ENCODE measurements at places on chromosomes 5 and 9. TPM values are rescaled to one million over a fixed set of nuclear protein-coding genes. Genes with fewer than 3 reads are reported as not detected.
A peak's percentile ranks its signal among the peaks of the same experiment; 100 is the strongest.

PKD2L2 gene
- total RNA-seq = not detected

PCDHGA7 gene
- total RNA-seq = 3.5 TPM

CCL27 gene
- total RNA-seq = not detected

ITK gene
- total RNA-seq = 1.3 TPM

C8G gene
- 0.86 TPM for total RNA-seq

IQGAP2 gene
- total RNA-seq = 2.6 TPM

SLC25A2 gene
- 0.64 TPM for total RNA-seq

PCDHA1 gene
- total RNA-seq = under 0.01 TPM

AGTPBP1 gene
- 5.5 TPM for total RNA-seq

OGN gene
- total RNA-seq = not detected

- no peak for DNase-seq
Measured at GRCh38 chr9:71885467-71885866, 25.5 kb downstream of the ABHD17B start.

DNA sequence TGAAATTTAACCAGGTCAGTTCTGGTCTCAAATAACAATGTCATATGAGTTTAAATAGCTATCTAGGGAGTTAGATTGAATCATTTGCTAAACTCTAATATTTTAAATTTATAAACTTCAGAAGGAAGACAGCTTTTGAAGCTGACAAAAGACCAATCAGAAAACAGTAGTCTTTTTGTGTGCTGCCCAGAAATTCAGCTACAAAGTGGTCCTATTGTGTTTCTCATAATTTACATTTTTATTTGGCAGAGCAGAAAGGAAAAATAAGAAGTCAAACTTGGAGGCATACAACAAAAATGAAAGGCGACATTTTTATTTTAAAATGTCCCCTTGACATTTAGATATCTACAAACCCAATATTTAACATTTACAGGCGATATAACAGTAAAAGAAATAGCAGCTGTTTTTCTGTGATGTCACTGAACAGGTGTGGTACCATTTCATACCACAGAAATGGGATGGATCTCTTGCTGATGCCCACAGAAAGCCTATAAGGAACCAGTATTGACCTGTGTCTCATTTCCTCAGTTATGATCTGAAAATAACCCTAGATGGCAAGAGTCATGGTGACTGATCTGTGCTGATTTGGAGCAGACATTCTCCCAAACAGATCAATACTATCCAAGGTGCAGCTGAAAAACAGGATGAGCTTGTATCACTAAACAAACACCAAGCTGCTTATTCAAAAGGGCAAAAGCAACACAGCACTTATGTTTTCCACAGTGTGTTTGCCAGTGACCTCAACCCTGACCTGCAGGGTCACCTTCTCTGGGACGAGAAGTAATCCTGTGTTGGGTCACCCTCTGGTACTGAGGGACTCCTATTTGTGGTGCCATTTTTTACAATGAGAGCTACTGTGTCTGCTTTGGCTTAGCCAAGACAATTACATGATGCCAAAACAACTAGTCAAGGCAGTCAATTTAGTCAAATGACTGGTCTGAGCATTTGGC, 3.6 kb upstream of the FST start:
- DNase-seq = no peak

GRCh38 chr9:698954-699353, 142.5 kb upstream of the DMRT1 start:
- DNase-seq = peak; percentile 38

DNA sequence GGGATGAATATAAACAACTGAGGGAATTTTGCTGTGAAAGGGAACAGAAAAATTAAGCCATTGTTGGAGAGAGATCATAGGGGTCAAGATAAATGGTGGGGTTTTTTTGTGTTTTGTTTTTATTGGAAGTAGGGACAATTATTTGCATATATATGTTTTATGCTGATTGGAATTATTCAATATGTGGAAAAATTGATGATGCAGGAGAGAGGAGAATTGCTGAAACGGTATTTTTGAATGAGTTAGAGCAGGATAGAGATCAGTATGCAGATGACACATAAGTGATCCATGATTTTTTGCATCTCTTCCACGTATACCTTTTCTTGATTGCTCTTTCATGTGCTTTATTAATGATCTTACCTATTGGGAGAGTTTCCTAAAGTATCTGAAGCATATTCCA, 67.5 kb downstream of the NIPBL start:
- no peak for DNase-seq

DNA sequence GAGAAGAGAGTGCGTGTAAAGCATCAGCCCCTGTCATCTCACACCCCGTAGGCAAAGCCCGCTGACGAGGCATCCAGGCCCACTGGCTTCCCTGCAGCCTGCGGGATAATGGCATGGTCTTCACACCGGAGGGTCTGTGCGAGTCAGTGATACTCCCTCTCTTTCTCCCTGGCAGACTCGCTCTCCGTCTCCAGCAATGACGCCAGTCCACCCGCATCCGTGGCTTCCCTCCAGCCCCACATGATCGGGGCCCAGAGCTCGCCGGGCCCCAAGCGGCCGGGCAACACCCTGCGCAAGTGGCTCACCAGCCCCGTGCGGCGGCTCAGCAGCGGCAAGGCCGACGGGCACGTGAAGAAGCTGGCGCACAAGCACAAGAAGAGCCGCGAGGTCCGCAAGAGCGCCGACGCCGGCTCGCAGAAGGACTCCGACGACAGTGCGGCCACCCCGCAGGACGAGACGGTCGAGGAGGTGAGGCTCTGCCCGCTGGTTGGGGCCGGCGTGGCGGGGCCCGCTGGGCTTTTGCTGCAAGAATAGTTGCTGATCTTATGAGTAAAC, 120.7 kb upstream of the OTULINL start:
- no peak for DNase-seq

DNA sequence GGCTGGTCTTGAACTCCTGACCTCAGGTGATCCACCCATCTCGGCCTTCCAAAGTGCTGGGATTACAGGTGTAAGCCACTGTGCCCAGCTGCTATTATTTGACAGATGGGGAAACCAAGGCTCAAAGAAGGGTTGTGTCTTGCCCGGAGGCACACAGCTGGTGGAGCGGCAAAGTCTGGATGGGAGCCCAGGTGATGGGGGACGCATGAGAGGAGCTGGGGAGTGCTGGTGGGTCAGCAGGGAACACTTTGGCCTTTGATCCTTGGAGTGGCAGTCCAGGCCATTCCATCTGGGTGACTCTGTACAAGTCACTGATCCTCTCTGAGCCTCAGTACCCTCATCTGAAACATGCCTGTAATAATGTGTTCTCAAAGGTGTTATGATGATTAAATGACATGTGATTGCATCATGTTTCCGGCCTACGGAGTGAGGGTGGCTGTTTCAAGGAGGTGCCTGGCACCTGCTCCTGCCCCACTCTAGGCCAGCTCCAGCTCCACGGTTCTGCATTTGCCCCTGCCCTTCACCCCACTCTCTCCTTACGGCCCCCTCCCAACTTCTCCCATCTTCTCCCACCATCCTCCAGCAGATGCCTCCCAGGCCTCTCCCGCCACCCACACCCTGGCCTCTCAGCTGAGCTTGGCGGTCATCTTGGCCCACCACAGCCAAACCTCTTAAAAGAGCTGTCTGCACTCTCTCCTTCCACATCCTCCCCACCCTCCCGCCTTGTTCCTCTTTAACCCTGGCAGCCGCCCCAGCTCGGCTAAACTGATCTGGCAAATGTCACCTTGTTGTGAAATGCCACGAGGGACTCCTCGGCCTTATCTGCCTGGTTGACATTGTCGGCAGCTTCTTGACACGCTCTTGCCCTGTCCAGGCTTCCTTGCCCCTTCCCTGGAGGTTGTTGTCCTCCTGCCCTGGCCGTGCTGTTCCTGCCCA, 5.5 kb upstream of the DBN1 start:
- DNase-seq = peak; percentile 90

GRCh38 chr9:68979538-68980314, 34.2 kb downstream of the PRKACG start:
- no peak for DNase-seq

GRCh38 chr9:90770182-90770738, 31.4 kb upstream of the SYK start:
- DNase-seq = no peak

GRCh38 chr5:160245506-160246086, 16.3 kb downstream of the FABP6 start:
- no peak for DNase-seq

DNA sequence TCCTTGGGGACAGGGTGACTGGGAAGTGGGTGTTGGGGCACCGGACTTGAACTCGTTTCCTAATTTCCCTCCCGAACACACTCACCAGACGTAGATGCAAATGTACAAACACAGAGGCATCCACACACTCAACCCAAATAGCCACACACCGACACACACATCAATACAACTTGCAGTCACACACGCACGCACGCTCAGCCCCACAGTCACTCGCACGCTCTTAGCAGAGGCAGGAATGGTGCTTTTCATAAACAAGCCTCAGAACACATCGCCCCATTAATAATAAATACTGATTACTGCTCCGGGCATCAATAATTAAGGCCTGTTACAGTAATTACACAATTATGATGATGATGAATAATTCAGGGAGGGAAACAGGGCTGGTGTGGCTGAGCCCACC, 5.7 kb downstream of the BARHL1 start:
- DNase-seq = no peak

DNA sequence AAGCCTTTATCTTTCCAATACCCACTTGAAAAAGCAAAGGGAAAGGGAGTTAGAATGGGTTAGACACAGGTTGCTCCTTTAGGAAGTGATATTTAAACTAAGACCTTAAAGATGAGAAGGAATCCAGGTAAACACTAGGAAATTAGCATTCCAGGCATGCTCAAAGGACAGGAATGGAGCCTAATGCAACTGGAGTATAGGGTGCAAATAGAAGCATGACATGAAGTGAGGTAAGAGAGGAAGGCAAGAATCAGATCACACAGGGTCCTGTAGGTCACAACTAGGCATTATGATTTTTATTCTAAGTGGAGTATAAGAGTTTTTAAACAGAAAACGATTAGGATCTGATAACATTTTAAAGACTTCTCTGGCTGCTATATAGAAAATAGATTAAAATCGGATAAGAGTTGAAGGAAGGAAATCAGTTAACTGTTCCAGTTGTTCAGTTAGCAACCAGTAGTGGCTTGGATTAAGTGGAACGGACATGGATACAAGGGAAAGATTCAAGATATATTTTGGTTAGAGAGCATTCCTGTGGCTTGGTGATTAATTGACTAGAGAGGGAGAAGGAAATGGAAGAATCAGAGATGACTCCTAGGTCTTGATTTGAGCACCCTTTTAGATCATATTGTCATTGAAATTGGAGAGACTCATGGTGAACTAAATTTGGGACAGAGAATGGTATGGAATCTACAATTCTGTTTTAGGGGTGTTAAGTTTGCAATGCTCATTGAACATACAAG, 95.9 kb downstream of the FBXO4 start:
- DNase-seq = peak; percentile 8

- no peak for DNase-seq
Measured at GRCh38 chr5:156799171-156799570, 50.9 kb upstream of the PPP1R2B start.

GRCh38 chr5:40356248-40356647, 323.5 kb upstream of the PTGER4 start:
- DNase-seq = no peak

- DNase-seq = no peak
Measured at GRCh38 chr9:90508940-90509339, 133.7 kb downstream of the DIRAS2 start.

GRCh38 chr5:59274106-59274636, 619.4 kb downstream of the PDE4D start:
- no peak for DNase-seq

DNA sequence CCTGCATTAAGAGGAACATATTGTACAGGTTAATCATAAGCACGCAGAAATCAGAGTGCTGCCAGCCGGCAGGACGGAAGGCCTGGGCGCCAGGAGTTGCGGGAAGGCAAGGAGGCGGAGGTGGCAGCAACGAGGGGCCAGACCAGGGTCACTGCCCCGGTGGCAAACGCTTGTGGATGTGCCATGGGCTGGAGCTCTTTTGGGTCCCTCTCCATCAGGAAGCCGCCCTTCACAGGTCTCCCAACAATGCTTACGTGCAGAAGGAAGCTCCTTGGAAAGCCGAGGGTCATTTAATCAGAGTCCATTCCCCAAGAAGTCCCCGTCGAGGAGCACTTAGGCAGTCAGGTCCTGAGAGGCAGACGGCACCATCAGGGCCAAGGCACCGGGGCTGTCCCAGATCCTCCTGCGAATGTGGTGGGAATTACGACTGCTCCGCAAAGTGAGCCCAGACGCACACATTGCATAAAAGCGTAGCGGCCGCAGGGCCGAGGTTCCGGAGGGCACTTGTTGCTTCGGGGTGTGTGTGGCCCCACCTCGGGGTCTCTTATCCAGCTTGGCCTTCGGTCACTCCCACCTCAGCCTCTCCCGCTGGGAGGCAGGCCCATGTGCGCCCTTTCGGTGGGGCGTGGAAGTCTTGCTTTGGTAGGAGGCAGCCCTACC, 20.5 kb downstream of the MRPL36 start:
- no peak for DNase-seq

GRCh38 chr5:172097356-172097755, 90.7 kb downstream of the STK10 start:
- DNase-seq = peak; percentile 69

GRCh38 chr5:176831425-176831824, 21.1 kb downstream of the UNC5A start:
- DNase-seq = no peak

GRCh38 chr9:106019702-106020101, 325.4 kb downstream of the TMEM38B start:
- no peak for DNase-seq

GRCh38 chr9:97993000-97993399, 9.9 kb downstream of the ANP32B start:
- no peak for DNase-seq

GRCh38 chr5:82748688-82749460, 328.3 kb downstream of the TMEM167A start:
- DNase-seq = no peak

DNA sequence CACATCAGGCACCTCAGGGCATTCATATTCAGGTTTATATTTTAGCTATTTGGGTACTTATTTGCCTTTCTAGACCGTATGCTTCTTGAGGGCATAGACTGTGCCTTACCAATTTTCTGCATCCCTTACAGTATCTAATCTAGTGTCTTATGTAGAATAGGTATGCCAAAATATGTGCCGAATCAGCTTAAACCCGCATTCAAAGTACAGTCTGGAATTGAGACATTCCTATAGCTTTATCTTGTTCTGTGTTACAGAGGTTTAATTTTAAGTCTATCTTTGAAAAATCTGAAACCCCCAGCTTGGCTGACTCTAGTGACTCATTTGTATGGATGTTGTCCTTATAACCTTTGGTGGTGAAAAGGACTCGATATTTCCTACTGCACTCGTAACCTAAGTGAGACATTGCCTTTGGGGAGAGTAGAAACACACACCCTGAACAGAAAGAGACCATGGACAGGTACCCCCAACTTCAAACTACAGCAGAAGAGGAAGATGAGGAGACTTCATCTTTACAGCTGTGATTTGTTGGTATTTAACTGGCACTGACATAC, 27.0 kb upstream of the TMOD1 start:
- DNase-seq = peak; percentile 35

- no peak for DNase-seq
Measured at GRCh38 chr5:85929713-85930112, 688.0 kb upstream of the COX7C start.

DNA sequence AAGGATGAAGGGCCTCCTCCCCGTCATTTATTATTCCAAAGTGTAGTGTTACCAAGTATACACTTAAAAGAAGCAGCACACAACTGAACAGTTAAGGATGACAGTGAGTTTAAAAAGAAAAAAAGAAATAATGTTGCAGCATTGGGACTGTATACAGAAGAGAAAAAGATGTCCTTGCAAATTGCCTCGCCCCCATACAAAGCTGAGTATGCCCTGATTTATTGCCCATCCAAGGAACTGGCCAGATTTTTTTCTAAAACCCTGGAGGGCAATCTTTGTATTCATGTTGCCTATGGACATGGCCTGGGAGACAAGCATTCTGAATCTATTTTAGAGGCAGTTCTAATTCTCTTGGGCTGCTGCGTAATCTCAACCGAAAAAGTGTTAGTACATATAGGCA, 182.7 kb upstream of the NR4A3 start:
- DNase-seq = no peak

Measured in fibroblast of villous mesenchyme (primary cell).